Stimulated activated CD8-positive, alpha-beta memory T cell treated with anti-CD3 and anti-CD28 coated beads, Interleukin-15, amount 100 ng/mL, for 1 hour (primary cell): ENCODE measurements at places on chromosomes 3 and 15.

DNA sequence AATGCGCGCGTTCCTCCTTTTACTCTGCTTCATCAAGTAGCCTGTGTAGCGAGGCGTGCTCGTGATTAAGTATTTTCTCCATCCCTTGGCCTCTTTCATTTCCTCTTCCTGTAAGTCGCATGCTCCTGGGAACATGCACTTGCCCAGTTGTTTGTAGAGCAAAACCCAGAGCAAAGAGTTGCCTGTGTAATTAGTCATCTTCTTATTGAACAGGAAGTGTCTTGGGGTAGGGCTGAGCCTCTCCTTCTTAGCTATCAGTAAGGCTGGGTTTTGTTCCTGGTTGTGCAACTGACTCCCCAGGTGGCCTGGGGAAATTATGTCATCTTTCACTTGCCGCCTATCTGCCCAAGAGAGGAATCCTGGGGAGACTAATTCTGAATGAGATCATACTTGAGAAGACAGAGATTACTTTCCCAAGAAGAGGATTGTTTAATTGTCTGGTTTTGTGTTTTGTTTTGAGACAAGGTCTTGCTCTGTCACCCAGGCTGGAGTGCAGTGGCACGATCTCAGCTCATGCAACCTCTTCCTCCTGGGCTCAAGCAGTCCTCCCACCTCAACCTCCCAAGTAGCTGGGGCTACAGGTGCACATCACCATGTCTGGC lies 14.9 kb downstream of the LIPH start:
- DNase-seq: no peak

- DNase-seq: no peak
These were observed 129.0 kb upstream of the ARHGEF3 start for GRCh38 chr3:56930706-56931105.

DNA sequence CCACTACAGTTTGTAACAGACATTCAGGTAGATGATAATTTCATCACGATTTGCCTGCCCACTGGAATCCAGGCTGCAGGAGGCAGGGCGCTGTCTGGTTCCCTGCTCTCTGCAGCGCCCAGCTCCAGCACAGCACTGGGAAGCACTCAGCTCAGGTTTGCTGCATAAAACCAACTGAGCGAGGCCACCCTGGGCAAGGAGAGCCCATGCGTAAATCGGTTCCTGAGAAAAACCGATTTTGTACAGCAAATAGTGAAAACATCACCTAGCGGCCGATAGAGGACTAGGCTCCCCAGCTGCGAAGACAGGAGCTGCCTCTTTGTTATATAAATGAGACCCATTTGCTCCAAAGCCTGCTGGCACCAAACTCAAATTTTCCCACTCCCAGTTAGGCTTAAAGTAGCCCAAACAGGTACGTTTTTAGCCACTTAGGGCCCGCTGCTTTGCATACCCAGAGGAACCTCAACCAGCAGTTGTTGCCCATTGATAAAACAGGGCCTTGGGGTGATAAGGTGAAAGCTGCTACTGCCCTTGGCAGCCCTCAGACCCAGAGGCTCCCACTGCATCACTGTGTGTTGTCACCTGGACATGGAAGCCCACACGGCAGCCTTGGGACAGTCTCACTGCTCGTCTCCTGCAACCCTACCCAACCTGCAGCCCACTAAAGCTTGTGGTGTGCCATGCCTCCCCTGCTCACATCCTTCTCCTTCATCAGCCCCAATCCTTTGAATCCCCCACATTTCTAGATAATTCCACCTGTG lies 47.5 kb downstream of the ALDH1L1 start:
- DNase-seq: no peak

GRCh38 chr3:166446986-166447385 lies 609.8 kb upstream of the BCHE start:
- no peak for DNase-seq

- no peak for DNase-seq
These were observed 335.1 kb upstream of the CNTN6 start for GRCh38 chr3:757711-758110.

DNA sequence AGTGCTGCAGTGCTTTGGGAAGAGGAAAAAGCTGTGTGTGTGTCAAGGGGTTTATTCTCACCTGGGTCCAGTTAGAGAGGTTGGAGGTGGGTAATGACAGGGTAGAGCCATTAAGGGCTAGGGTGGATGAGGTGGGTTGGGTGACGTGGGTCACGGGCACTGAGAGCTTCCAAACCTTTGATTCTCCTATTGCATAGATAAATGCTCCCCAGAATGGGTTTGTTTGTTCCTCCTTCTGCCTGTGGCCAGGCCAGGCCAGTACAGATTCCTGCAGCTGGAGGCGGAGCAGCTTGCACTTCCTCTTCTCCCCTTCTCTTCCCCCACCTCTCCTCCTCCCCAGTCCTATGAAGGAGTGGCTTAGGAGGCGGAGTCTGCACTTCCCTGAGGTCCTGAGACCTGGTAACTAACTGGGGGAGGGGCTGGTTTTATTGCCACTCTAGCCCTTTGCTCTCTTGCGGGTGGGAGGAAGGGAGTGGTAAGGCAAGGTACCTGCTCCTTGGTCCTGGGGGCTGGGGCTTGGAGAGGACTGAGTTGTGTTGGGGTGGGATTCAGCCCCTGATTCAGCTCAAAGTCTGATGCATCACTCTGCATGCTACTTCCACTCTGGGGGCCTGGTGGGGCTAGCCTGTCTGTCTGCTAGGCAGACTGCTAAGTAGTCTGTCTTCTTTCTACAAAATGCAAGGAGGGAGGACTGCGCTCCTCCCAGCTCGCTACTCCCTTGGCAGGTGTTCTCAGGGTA lies 3.5 kb downstream of the SPINT1 start:
- DNase-seq: no peak

GRCh38 chr15:35783203-35783602 lies 237.2 kb upstream of the DPH6 start:
- DNase-seq: no peak

- no peak for DNase-seq
These were observed 27.7 kb downstream of the ABTB1 start for GRCh38 chr3:127700406-127700805.

GRCh38 chr3:99874237-99875002 lies 56.8 kb downstream of the CMSS1 start:
- no peak for DNase-seq

DNA sequence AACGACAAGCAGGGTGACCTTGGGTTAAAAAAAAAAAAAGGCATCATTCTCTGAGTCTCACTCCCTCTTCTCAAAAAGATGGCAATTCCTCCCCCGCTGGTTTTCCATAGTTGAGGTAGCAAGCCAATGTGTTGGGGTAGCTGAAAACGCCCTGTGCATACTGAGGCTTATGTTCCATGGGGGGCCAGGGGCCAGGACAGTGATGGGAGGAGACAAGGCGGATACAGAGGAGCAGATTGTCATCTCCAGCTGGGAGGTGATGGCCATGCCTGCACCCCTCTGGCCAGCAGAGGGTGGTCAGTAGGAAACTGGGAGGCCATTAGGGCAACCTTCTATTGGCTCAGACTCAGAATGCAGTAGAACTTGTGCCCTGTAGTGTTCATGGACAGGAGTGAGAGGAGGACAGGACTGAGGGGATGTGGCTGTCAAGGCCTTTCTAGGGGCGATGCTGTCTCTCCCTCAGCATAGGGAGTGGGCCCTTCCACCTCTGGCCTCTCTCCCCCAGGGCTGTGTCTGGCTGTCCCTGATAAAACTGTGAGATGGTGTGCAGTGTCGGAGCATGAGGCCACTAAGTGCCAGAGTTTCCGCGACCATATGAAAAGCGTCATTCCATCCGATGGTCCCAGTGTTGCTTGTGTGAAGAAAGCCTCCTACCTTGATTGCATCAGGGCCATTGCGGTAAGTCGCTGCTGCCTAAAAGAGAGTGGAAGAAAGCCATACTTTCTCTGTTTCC lies 1.9 kb downstream of the TF start:
- DNase-seq: no peak
